ENCODE measurements at places on chromosomes 7 and 10. TPM values are rescaled to one million over a fixed set of nuclear protein-coding genes. Genes with fewer than 3 reads are reported as not detected.

GRCh38 chr7:73840715-73841379 is 1.5 kb downstream of the METTL27 start:
- DNase-seq, result no peak

Gene VSTM2A
- total RNA-seq, result not detected

DNA sequence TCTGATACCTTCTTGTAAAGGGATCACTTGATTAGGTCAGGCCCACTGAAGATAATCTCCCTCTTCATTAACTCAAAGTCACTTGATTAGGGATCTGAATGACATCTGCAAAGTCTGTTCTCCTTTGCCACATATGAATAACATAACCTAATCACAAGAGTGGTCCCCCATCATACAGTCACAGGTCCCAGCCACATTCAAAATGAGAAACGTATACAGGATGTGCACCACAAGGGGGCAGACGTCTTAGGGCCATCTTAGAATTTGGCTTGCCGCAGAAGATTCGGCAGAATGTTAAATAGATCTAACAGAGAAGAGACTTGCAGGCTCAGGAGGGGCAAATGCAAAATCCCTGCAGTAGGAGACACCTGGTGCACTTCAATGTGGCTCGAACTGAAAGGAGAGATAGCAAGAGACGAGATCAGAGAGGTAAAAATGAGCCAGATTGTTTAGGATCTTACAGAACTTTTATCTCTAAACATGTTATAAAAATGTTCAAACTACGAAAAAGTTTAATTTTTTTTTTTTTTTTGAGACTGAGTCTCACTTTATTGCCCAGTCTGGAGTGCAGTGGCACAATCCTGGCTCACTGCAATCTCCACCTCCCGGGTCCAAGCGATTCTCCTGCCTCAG is 10.4 kb upstream of the SMC3 start:
- peak; percentile 63 for DNase-seq

DNA sequence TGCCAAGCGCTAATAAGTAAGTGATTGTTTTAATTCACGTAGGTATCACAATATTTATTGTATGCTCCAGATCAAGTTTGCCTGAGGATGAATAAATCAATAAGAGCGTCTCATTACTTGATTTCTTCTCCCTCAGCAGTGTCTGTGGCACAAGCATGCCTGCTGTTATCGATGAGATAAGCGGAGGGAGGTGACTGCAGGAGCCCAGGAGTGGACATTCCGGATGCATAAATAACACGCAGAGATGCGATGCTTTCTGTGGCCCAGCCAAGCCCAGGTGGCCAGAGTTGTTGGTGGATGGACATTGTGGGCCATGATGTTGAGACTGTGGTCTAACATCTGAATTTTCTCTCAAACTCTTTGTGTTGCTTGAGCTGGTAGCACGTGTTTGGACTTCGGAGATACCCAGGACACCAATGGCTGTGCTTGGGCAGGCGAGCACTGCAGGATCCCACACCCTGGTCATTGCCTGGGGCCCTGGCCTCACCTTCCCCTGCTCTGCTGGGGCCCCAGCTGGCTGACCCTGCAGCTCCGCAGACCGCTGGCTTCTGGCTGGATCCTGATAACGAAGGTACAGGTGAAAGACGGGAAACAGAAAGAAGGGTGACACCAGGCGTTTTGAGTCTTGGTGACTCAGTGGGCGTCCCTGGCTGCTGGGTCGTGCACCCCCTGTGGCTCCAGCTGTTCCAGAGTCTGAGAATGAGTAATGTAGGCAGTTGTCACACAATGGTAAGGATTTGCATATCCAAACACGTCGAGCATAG is 31.2 kb upstream of the MNX1 start:
- no peak for DNase-seq

Gene ARMC3
- not detected for total RNA-seq

DNA sequence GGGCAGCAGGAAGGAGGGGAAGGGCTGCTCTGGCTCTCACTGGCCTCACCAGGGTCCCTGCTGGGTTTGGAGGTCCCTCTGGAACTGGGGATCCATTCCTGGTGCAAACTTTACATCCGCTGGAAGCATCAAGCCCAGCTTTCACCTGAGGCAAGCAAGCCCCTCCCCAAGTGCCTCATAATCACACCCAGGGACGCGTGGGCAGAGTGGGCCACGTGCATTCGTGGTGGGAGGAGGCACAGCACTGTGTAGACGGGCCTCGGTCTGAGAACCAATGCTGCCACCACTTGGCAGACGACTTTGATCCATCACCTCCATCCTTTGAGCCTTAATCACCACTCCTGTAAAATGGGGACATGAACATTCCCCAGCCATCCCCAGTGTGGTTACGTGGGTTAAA is 74.1 kb downstream of the VWA2 start:
- DNase-seq, result no peak

Gene MRLN
- 0.56 TPM for total RNA-seq

Gene TLX1
- not detected for total RNA-seq

GRCh38 chr10:113718969-113719822 is 32.3 kb upstream of the PLEKHS1 start:
- DNase-seq, result no peak

GRCh38 chr10:7933262-7933661 is 115.0 kb downstream of the TAF3 start:
- DNase-seq, result no peak

DNA sequence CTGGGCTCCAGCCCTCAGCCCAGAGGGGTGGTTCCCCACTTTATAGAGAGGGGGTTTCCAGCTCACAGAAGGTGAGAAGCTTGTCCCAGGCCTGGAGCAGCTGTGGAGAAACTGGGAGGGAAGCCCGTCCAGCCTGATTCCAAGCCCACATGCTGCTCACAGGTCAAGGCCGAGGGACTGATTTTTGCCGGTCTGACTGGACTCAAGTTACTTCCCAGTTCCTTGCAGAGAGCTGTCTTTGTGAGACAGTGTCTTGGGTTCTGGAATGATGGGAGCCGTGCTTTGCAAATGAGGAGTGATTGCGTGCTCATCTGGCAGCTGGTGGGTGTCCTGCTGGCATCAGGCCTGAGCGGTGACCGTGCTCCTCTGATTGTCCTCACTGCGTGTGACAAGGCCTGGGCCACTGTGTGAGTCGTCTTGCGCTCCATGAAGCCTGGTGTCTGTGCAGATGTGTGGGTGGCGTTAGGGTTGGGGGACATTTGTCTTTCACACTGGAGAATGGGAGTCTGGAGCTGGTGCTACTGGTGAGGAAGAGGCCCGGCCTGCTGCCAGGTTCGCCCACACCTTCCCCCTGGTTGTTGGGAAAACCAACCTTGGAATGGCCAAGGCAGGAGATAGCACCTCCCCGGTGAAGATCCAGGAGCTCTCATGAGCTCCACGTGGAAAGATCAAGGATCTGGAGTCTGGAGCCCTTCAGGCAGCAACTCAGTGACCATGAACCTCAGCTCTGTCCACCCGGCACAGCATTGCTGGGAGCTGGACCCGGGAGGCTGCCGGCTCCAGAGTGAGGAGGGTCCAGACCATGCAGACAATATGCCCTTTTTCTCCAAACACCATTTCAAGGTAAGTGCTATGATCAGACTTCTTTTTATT is 129.6 kb downstream of the SMURF1 start:
- DNase-seq, result no peak

- DNase-seq, result no peak
Measured at GRCh38 chr7:25031432-25031831, 51.5 kb upstream of the OSBPL3 start.
